ENCODE measurements at places on chromosomes 12 and 14.
A peak's percentile ranks its signal among the peaks of the same experiment; 100 is the strongest.

DNA sequence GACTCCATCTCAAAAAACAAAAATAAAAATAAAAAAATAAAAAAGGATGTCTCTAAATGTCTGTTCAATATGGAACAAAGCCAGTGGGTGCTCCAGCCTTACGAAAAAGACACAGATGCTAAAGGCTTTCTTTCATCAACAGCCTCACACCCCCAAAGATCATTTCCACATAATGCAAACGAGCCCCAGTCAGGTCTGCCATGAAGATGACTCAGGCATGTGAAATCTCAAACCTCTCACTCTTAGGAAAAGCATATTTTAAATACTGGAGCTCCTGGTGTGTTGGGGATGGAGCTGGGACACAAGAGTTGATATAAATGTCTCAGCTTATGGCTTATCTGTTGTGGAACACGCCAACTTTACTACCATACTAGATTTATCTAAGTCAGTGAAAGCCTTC lies 49.9 kb upstream of the PLXNC1 start:
- DNase-seq = no peak

- DNase-seq = no peak
Observed at GRCh38 chr14:40416565-40416964, 984.3 kb upstream of the FBXO33 start.

- no peak for DNase-seq
Observed at GRCh38 chr12:51377099-51377984, 13.9 kb downstream of the GALNT6 start.

DNA sequence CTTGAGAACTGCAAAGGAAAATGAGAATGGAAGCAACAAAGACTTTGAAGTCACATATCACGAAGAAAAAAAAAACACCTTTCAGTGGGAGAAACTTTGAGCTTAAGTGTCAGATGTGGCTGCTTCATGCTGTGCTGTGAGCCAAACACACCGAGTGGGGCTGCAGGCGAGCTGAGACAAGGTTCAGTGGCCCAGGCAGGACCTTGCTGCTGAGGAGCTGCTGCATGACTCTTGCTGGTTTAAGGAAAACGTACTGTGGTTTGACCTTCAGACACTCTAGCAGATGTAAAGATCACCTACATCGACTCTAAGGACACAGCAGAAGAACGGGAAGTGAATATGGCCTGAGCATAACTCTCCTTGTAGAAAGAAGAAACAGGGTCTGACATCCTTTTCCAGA lies 118.1 kb upstream of the OR4E1 start:
- DNase-seq = no peak

- no peak for DNase-seq
Observed at GRCh38 chr12:26699237-26699636, 133.8 kb downstream of the ITPR2 start.

DNA sequence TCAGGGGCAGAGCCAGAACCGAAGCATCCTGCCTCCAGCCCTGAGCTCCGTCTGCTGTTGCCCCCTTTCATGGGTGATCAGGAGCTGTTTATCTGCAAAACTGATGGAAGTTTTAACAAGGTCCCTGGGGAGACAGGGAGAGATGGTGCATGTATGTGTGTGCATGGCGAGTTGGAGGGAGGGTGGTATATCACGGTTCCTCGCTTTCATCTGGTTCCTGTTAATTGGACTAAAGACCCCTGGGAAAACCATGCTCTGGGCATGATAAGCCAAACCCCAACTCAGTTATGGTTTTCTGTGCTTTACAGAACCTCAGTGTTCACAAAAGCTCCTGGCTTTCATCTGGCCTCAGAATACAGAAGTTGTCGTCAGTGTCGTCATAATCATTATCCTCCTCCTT lies 133.6 kb downstream of the KSR2 start:
- DNase-seq = no peak

- DNase-seq = no peak
Observed at GRCh38 chr14:103695296-103696069, 19.8 kb downstream of the XRCC3 start.

DNA sequence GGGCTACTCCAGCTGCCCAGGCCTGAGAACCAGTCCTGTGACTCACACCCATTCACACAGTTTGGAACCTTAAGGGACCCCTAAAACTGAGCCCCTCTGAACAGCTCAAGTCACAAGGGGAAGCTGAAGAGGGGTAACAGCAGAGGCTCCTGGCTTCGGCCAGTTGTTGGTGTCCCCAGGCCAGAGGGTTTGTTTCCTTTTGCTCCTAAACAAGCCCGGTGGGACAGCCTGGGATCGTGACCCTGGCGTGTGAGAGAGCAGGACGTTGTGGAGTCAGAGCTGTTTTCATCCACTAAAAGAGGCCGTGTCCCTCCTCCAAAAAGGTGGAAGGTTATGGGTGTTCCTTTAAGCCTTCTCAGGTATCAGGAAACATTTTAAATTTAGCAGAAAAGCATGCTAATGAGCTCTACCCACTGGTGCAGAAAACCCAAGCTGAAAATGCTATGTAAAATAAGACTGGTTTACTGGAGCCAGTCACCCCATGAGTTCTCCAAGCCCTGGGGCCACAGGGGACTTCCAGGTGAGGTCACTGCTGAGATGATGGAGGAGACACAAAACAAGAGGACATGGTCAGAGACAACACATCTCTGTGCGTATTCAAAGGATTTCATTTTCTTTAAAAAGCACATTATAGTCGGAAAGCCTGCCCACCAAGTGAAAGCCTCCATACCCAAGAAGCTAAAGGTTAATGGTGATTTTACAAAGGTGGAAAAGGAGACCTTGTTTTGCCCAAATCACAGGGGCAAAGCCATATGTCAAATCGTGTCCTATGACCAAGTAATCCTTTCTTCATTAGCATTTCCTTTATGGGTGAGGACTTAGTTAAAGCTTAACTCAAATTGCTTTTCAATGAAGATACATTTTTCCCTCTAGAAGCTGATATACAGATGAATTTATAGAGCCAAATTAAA lies 14.1 kb downstream of the PRKAB1 start:
- DNase-seq = no peak

- no peak for DNase-seq
Observed at GRCh38 chr14:85576848-85577542, 47.1 kb downstream of the FLRT2 start.

DNA sequence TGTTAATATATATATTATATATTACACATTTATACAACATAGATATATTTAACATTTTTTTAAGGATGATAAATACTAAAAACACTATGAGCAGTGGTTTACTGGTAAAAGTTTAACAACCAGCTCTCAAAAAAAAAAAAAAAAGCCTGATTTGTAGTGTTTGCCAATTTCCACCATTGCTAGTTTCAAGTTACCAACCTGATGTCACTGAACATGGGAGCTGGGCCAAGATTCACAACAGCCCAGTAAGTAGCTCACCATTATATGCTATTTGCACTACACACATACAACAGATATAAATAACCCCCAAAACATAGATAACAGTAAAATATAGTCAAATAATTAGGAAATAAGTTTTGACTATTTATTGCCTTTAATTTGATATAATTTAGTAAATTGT lies 28.9 kb upstream of the TMX1 start:
- DNase-seq = no peak

- no peak for DNase-seq
Observed at GRCh38 chr12:57822392-57823130, 4.0 kb upstream of the AVIL start.

GRCh38 chr14:104131968-104132732 lies 6.2 kb upstream of the KIF26A start:
- no peak for DNase-seq

- peak; percentile 33 for DNase-seq
Observed at GRCh38 chr12:78697817-78698415, 166.7 kb upstream of the SYT1 start.

DNA sequence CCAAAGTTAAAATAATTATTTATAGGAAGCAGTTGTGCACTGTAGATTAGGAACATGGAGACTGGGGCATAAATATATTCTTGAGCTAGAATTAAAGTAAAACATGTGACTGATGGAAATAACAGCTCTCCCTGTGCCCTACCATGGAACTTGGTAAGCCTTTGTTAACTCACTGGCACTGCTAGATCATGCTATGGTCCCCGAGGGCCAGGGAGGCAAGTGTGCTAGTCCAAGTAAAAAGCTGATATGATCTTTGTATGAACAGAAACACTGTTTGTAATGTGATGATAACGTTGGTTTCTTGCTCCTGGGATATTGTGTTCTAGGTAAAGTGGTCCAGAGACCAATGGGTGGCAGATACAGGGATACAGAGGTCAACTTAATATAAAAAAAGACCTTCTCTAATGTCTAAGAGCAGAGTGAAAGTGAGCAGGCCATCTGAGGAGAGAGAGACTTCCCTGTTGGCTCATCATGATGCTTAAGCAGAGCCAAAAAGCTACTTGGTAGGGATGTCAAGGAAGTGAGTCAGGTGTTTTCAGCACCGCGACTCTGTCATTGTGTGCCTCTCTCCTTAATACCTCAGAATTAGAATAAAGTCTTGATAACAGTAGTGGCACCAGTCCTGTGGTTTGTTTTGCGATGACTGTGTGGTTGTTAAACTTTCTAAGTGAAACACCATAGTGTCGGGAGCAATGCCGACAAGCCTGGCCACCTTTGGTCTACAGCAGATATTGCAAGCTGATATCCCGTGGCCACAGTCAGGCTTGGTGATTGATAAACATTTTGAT lies 27.6 kb downstream of the BICD1 start:
- DNase-seq = peak; percentile 74

GRCh38 chr14:78450669-78451318 lies 280.6 kb downstream of the NRXN3 start:
- DNase-seq = no peak

DNA sequence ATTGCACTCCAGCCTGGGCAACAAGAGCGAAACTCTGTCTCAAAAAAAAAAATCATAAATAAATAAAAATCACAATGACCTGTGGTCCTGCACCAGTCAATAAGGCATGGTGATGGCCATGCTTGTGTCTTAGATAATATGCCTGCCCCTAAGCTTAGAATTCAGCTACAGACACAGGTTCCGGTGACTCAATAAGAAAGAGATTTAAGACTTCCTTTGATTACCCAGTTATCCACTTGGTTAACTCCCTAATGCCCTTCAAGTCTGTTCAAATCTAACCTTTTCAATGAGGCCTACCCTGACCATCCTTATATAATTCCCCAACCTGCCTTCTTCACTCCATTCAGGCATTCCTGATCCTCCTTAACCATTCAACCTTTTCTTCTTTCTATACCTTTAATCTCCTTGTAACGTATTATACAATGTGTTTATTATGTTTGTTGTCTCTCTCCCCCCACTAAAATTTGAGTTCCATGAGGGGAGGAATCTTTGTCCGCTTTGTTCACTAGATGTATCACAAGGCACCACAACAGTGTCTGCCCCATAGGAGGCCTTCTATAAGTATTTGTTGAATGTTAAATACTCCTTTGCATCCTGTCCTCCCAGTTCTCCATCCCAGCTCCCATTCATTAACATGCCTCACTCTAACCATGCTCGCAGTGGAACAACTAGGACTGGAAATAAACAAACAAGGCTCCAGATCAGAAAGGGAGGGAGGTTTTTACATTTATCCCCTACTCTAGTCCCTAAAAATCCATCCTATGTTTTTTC lies 8.9 kb downstream of the MAP4K5 start:
- no peak for DNase-seq

- DNase-seq = peak; percentile 38
Observed at GRCh38 chr12:113086249-113087164, 30.0 kb downstream of the DTX1 start.

DNA sequence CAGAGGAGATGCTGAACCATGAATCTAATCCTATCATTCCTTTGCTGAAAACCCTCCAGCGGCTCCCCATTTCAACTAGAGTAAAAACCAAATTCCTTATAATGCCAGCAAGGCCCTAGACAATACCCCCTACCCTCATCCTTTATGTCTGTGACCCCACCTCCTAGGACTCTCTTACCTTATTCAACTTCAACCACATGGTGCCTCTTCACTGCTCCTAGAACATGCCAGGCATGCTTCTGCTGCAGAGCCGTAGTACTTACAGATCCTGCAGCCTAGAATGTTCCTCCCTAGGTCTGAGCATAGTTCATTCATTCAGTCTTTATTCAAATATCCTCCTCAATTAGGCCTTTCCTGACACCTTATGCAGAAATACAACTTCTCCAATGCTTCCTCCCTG lies 54.9 kb downstream of the DCAF5 start:
- no peak for DNase-seq

GRCh38 chr14:71529848-71530247 lies 402.4 kb upstream of the RGS6 start:
- no peak for DNase-seq

DNA sequence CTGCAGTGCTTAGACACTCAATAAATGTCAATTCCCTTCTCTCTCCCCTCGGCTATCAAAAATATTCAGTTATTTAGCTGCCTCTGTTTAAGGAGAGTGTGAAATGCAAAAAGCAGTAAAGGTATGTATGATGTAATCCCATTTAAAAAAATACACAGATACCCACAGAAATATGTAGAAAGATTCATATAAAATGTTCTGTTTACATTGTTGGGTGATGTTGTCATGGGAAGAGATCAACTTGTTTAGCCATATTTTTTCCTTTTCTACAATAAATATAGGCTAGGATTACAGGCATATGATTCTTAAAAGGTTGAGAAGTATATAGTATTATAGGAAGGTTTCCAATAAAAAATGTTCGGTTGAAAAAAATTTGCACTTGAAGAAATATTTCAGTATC lies 7.8 kb downstream of the PPP2R3C start:
- DNase-seq = no peak

- DNase-seq = no peak
Observed at GRCh38 chr12:86801439-86801838, 545.2 kb upstream of the MGAT4C start.

GRCh38 chr14:64768401-64769095 lies 64.3 kb downstream of the PLEKHG3 start:
- DNase-seq = no peak

GRCh38 chr14:97381309-97381708 lies 584.1 kb downstream of the VRK1 start:
- no peak for DNase-seq

DNA sequence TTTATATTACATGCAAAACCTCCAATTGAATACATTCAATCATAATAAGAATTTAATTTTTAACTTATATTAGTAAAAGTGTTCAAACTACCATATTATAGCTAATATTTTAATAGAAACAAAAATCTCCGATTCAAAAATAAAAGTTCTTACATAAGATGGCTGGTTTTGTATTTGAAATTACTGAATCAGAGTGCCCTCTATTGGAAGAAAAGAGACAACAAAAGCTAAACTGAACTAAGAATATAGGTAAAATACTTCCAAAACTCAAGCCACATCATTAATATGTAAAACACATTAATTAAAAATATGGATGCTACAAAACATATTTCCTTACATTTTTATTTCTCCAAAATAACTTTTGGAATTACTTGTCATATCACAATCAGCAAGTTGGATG lies 120.3 kb downstream of the GARIN6 start:
- DNase-seq = peak; percentile 31

DNA sequence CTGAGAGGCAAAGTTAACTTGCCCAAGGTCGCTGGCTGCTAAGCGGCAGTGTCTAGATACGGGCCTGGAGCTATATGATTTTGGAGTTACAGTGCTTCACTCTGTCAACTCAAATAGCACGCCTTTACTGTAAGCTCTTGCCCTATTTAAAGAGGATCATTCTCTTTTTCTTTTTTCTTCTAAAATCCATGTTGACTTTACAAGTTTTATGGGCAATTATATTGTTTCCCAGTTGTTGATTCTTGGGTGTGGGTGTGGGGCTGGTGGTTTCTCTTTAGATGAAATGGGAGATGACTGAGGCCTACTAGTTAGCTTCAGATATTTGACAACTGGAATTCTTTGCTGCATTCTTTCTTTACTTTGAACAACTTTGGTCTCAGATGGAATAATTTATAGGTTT lies 70.7 kb downstream of the C12orf75 start:
- DNase-seq = no peak
